Occipital lobe (tissue), 3 donors: ENCODE measurements at places on chromosomes 2 and 18. TPM values are rescaled to one million over a fixed set of nuclear protein-coding genes. Genes with fewer than 3 reads are reported as not detected.

Gene MARCHF4
- 8.7 TPM for total RNA-seq

Gene NR4A2
- total RNA-seq: 7.8 TPM

DNA sequence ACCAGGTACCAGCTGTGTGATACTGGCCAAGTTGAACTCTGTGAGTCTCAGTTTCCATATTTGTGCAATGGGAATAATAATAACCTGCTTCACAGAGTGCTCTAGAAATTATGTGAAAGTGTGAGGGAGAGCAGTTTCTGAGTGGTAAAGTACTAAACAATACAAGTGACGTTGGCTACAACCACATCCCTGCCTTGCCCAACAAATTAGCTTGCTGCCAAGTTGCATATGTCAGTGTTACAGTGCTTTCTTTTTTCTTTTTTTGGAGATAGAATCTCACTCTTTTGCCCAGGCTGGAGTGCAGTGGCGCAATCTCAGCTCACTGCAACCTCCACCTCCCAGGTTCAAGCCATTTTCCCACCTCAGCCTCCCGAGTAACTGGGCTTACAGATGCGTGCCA lies 533.6 kb upstream of the MEX3C start:
- DNase-seq: no peak

- DNase-seq: peak; percentile 30
Observed at GRCh38 chr2:169828141-169828811, 1.0 kb downstream of the UBR3 start.

DNA sequence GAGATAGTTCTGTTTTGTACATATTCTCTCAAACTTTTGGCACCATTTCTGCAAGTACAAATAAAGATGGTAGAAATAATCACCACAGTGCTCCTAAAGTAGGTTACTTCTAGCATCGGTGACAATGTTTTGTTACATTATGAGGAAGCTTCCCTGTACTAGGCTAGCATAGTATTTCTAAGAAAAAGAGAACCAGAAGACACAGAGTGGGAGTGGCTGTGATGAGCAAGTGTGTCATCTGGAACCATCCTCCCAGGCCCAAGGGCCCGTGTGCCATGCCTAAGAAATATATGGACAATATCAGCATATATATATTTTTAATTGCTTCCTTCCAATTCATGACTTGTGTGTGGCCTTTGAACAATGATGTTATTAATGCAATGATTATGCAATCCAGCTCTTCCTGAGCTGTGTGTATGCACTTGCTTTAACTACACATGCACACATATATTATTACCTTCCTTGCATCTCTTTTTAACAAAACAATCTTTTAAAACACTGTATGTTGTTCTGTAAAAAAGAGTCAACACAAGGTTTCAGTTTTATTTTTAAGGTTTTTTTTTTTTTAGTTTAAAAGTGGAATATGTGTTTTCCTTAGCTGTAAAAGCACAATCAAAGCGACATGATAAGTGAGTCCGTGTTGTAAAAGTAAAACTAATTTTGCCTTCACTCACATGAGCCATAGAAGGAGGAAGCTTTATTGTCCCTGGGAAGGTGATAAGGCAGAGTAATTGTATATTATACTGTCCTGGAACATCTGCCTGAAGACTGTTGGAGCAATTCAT lies 303.9 kb downstream of the ZNF407 start:
- DNase-seq: no peak
